ENCODE measurements at places on chromosomes 5 and 9.

DNA sequence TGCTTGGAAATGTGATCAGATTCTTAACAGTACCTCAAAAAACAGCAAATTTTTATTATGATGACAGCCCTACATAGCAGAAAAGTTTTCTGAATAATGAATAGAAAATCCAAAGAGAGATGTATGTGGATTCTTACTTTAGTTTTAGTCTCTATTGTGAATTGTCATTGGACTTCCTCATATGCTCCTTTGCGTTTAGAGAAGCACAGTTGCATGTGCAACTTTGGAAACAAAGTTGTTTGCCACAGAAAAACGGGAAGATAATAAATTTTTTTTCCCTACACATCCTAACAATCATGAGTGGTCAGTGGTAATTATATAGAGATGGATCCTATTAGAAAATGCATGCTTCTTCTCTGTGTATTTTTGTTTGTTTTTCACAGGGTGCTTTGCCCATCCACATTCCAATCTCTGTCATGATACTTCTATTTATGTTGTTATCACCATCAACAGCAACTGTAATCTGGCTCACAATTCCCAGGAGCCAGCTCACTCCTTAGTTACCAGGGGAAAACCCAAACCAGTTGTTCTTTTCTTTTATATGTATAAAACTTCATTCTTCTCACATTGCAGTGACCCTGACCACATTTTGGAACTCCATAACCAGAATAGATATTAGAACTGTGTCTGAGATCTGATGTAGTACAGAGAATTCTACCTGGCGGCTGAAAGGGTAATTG is 118.7 kb downstream of the NDUFS4 start:
- no peak for DNase-seq

- DNase-seq = no peak
Observed at GRCh38 chr5:90690307-90690706, 131.7 kb downstream of the ADGRV1 start.

GRCh38 chr5:163565931-163566608 is 60.7 kb downstream of the MAT2B start:
- no peak for DNase-seq

DNA sequence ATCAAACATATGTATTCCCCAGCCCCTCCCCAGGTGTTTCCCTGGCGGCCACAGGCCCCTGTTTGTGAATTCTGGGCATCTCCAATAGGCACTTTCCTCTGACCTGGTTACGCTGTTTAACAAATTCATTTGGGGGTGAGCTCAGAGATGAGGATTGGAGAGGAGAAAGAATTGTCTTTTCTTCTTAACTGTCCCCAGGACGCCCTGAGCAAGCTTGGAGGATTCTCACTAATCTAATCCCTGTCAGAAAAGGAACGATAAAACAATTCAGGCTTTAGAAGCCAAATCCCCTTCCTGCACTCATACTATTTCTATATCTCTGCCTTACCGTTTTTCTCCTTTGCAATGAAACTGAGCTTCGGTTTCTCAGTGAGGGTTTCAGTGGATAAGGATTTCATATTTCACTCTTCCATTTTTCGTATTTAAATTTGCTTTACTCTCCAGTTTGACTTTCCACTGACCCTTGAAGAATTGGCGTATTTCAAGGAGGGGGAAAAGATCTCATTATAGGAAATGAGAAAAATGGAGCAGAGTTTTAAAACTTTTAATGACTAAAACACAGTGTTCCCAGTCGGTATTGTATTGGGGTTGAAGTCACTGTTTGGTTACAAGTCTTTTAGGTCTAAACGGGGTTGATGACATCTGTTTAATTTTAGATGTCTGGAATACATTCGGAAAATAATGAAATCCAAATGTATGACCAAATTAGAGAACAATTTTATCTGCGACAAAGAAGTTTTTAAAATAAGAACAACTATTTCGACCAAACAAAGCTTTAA is 180.1 kb downstream of the MACROH2A1 start:
- no peak for DNase-seq

DNA sequence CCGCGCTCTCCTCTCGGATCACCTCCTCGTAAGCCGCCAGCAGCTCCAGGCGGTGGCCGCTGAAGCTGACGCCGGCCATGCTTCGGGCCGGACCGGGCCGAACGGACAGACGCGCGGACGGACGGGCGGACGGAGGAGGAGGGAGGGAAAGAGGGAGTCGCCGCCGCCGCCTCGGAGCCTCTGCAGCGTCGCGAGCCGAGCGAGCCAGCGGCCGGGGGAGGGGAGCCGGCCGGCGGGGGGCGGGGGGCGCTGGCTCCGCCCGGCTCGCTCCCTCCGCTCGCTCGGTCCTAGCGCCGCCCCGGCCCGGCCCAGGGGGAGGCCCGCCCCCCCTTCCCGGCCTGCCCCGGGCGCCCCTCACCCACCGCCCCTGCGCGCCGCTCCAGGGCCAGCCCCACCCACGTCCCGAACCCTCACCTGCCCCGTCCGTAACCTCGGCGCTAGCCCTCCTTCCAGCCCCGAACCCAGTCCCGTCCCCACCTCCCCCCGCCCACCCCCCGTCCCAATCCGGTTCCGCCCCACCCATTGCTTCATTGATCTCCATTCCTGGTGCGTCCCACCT is at the start of gene DBN1:
TSS of gene DBN1 (minus strand) at position 192 of the 559 bp plus-strand sequence. CDS start at position 79, 113 bp downstream.
- DNase-seq = no peak

GRCh38 chr5:108083232-108083631 is 298.7 kb downstream of the FBXL17 start:
- DNase-seq = no peak

Data from activated naive CD4-positive, alpha-beta T cell (primary cell).